ENCODE measurements at places on chromosomes 12 and 14.

- no peak for DNase-seq
These were observed 46.7 kb downstream of the ESRRB start for GRCh38 chr14:76422662-76423061.

DNA sequence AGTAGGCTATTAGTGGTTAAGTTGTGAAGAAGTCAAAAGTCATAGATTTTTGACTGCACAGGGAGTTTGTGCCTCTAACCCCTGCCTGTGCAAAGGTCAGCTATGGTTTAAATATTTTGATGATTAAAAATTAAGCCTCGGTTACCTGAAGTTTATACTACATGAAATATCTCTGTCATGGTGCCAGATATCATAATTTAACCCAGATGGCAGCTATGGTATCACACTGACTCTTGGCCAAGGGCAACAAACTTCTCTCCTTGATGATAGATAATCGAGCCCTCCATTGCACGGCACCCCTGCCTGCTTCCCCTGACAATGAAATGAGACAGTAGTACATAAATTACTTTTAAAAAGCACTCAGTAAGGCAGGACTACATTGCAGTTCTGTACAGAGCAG, 80.8 kb downstream of the SLC35F4 start:
- no peak for DNase-seq

- no peak for DNase-seq
These were observed 29.4 kb upstream of the CERS5 start for GRCh38 chr12:50196537-50196936.

GRCh38 chr12:132285991-132286681, 43.3 kb downstream of the GALNT9 start:
- no peak for DNase-seq

DNA sequence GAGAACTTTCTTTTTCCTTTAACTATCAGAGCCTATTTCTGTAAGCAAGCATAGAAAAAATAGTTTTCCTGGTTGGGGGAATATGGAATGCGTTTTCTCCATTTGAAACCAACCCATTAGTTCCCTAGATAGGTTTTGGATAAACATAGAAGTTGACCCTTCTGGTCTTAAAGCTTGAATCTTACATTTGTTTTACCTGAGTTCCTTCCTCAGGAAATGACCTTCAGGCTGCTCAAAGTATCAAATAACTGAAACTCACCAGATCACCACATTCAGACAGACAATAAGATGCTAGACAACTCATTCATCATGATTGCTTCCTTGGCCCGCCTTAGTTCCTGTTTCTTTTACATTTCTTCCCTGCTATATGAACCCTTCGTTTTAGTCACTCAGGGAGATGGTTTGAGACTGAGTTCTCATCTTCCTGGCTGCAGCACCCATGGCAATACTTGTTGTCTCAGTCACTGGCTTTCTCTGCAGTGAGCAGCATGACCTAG, 52.2 kb downstream of the LRP6 start:
- no peak for DNase-seq

DNA sequence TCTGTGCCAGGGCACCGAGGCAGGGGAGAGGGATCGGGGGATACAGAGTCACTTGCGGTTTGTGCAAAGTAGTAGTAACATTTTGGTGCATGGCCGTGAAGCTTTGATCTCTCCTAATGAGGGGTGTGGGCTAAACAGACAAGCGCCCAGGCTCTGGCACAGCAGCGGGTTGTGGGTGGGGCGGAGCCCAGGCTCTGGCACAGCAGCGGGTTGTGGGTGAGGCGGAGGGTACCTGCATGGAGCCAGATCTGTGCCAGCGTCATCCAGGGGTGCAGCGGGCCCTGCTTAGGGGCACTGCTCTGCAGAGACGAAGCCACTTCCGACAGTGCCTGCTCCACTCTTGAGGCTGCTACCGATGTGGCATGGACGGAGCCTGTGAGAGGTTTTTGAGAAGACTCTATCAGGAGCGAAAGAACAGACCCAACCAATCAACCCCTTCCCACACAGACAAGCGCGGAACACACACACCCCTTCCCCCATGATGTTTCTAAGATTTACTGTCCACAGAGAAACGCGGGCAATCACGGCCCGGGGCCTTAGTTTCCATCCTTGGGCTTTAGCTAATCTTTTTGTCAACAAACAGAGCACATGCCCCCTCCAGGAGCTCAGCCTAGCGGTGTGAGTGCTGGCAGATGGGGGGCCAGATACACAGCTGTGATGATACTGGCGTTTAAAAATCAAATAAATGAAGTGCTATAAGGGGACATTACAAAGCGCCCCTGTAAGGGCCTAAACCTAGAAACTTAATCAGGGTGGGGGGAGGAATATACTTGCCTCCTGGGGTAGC, 196.6 kb downstream of the CALM1 start:
- DNase-seq, result no peak

- DNase-seq, result no peak
These were observed 68.6 kb upstream of the SYT1 start for GRCh38 chr12:78795934-78796445.

- no peak for DNase-seq
These were observed 51.9 kb downstream of the PRMT8 start for GRCh38 chr12:3542911-3543310.

GRCh38 chr14:34103176-34103575, 152.3 kb upstream of the EGLN3 start:
- DNase-seq, result no peak

- DNase-seq, result no peak
These were observed 1096.5 kb downstream of the FSCB start for GRCh38 chr14:43410631-43411030.

- no peak for DNase-seq
These were observed 125.6 kb downstream of the PIWIL1 start for GRCh38 chr12:130463275-130463658.

GRCh38 chr12:82721726-82722125, 35.0 kb downstream of the TMTC2 start:
- no peak for DNase-seq

- no peak for DNase-seq
These were observed 45.5 kb upstream of the GUCY2C start for GRCh38 chr12:14741942-14742341.

DNA sequence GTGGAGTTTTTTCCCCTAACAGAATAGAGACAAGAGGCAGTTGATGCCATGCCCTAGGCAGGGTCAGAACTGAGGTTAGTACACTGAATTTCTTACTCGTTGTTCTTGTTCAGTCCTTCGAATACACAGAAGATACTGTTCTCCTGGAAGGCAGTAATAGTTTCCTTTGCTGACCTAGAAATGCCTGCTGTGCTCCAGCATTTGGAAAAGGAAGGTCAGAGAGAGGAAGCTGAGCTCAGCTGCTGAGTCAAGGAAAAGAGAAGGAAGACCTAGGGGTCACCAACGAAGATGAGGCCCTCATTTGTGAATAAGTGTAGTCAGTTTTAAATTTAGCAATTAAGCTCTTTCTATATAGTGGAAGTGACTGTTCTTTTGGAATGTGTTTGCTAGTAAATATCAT, 100.1 kb downstream of the CRADD start:
- no peak for DNase-seq

GRCh38 chr12:18837025-18837424, 99.1 kb downstream of the CAPZA3 start:
- no peak for DNase-seq

GRCh38 chr14:96582411-96582961, 80.3 kb downstream of the PAPOLA start:
- no peak for DNase-seq

GRCh38 chr12:115528466-115528865, 749.0 kb downstream of the MED13L start:
- no peak for DNase-seq

GRCh38 chr12:53518381-53518780, 11.1 kb upstream of the NPFF start:
- no peak for DNase-seq

DNA sequence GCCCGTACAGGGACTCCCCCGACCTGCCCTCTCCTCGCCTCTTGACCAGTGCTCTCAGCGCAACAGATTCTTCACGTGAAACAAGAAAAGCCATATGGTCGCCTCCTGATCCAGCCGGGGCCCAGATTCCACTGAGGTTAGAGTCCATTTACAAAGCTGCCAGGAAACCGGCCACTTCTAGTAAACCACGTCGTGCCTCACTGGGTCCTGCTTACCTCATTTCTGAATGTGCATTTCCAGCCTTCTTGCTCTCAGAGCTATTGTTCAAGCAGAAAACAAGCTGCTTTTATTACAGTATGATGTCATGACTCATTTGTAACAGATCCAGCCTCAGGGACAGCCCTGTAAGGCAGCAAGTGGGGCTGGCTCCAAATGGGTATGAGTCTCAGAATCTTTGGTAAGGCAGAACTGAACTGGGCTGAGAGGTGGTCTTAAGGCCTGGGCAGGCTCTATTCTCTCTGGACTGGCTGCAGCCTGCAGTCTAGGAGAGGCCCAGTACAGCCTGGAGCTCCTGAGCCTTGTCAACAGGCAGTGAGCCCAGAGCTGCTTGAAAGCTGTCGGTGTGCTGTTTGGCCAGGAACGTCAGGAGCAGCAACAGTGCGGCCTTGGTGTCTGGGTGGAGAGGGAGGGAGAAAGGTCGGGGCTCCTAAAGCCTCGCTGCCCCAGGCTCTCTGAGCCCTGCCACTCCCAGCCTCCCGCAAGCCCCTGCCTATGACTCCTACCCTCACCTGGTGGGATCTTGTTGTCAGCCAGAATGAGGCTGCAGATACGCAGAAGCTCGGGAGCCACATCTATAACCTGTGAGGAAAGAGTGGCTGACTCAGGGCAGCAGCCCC, 8.3 kb downstream of the REC8 start:
- peak; percentile 16 for DNase-seq

DNA sequence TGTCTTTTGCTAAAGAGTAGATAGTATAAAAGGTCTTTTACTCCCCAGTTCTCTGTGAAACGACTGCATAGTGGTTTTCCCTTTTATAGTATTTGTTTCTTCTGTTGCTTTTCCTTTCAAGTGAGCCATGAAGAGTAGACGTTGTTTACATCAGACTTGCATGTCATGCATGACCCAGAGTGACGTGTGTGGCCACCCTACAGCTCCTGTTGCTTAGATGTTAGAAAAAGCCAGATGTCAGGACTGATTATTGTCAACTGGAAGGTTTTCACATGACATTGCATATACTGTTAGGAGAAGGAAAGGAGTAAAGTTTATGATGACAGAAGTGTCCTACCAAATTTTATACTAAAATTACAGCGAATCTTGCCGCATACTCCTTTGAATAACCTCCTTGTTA, 1.3 kb upstream of the RD3L start:
- DNase-seq, result no peak

GRCh38 chr12:89501793-89502192, 22.8 kb downstream of the GALNT4 start:
- no peak for DNase-seq

- DNase-seq, result no peak
These were observed 98.4 kb upstream of the TBX5 start for GRCh38 chr12:114504311-114504710.

DNA sequence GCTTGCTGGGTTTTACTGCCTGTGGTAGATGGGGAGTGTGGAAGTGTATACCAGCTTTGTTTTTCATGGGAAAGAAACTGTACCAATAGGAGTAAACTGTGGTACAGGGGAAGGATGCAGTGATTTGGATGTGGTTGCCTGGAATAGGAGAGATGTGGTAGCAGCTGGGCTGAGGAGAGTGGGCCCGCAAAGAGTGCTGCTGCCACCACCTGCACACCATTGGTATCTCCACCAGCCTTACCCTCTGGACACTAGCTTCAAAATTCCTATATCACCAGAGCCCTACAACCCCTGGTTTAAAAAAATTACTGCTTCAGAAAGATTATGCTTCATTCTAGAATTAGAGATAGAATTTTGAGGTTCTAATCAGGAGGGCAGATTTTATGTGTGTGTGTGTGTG, 53.6 kb downstream of the AKAP6 start:
- DNase-seq, result peak; percentile 29

- peak; percentile 87 for DNase-seq
These were observed 29.0 kb downstream of the WBP11 start for GRCh38 chr12:14774074-14774905.

- DNase-seq, result no peak
These were observed 21.7 kb downstream of the BICDL1 start for GRCh38 chr12:120010661-120011230.

GRCh38 chr12:108312073-108312659, 26.9 kb downstream of the CMKLR1 start:
- DNase-seq, result no peak

- DNase-seq, result no peak
These were observed 1.6 kb upstream of the CELA1 start for GRCh38 chr12:51348116-51348515.

GRCh38 chr12:55706568-55707218, 1.0 kb downstream of the ITGA7 start:
- no peak for DNase-seq

DNA sequence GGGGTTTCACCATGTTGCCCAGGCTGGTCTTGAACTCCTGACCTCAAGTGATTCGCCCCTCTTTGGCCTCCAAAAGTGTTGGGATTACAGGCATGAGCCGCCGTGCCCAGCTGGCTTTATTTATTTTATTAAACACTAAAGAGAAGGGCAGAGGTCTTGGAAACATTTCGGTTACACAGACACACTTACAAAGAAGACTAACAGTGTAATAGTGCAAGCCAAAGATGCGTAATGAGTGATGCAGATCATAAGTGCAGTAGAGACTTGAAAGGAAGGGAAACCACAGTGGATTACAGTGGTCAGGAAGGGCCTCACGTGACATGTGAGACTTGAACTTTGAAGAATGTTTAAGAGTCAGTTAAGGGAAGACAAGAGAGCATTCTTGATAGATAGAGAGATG, 33.9 kb upstream of the CDK17 start:
- DNase-seq, result no peak

DNA sequence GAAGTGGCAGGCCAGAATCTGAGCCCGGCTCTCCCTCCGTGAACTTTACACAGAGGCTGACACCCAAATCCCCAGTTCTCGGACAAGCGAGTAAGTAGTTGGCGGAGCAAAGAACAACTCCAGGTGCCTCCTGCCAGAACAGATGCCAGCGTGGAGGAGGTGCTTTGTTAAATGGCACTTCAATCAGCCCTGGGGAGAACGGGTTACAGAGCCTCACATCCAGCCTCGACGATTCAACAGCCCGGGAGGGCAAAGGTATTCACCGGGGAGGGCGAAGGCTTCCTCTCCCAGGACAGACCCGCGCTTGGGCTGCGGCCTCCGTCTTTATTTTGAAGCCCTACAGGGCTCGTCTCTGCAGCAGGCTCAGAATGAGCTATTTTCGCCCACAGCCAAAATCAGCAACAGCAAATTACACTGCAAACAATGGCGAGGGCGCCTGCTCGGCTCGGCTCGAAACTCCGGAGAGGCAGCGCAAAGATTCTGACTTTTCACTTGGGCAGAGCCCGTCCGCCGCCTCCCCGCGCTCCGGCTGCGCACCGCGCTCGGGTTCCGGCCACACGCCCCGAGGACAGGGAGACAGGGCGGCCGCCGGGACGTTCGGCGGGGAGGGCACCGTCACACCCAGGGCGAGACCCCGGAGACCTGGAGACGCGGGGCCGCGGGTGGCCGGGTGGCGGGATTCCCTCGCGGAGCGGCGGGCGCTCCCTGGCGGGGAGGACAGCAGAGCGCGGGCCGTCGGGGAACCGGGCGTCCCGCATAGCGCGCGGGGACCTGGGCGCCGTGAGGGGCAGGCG, 811 bp downstream of the TMCC3 start:
- peak; percentile 58 for DNase-seq

Measured in hippocampal formation (tissue), 2 donors.